Thymus (tissue), 14 donors: ENCODE measurements at places on chromosomes 3 and 15. TPM values are rescaled to one million over a fixed set of nuclear protein-coding genes. Genes with fewer than 3 reads are reported as not detected.

Gene SPATA12
- total RNA-seq, result 0.05 TPM

Gene GOLGA8T
- total RNA-seq, result 0.19 TPM

Gene SAMMSON
- under 0.01 TPM for total RNA-seq

Gene ST3GAL6
- 16.8 TPM for total RNA-seq

Gene SLC2A2
- total RNA-seq, result not detected

Gene MOBP
- 0.05 TPM for total RNA-seq

Gene FAM107A
- 7.9 TPM for total RNA-seq

Gene XXYLT1
- 12.3 TPM for total RNA-seq

DNA sequence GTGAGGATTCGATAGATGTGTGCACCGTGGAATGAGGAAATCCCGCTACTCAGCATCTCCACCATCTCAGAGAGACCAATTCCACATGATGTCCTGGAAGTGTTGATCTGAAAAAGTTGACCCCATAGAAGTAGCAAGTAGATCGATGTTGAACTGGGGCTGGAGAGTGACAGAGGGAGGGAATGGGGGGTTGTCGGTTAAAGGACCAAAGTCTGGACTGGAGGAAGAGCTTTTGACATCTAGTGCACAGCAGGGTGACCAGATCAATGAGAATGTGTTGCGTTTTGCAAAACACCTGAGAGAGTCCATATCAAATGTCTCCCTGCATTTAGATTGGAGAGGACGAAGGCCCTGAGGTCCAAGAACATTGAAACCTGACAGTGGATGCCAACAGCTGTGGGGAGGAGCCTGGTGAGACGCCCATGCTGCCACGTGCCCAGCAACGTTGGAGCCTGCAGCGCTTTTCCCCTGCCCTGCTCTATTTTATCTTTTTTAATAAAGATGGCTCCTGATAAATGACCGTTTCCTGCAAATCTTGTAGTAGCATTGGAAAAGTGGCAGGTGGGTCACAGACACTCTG, 30.1 kb upstream of the RPL32 start:
- H3K4me1 ChIP-seq, result peaks cover 12% of the 10 kb centered on the region
- peaks cover 15% of the 10 kb centered on the region for H3K27me3 ChIP-seq
- no peak for DNase-seq
- H3K36me3 ChIP-seq, result no peaks in the 10 kb centered on the region
- no peak overlapping the region for H3K27ac ChIP-seq

GRCh38 chr3:188918093-188918492, 253.7 kb upstream of the TPRG1 start:
- peaks cover 15% of the 10 kb centered on the region for H3K4me1 ChIP-seq
- no peak overlapping the region for H3K27ac ChIP-seq
- no peak for DNase-seq

GRCh38 chr15:80061582-80061981, 2.1 kb downstream of the ZFAND6 start:
- no peaks in the 10 kb centered on the region for H3K36me3 ChIP-seq
- no peak overlapping the region for H3K4me3 ChIP-seq
- H3K4me1 ChIP-seq, result no peaks in the 10 kb centered on the region
- H3K27me3 ChIP-seq, result no peaks in the 10 kb centered on the region
- H3K27ac ChIP-seq, result no peak overlapping the region

GRCh38 chr3:15892311-15893227, 94.8 kb upstream of the ANKRD28 start:
- no peaks in the 10 kb centered on the region for H3K27me3 ChIP-seq
- no peak overlapping the region for H3K27ac ChIP-seq
- peaks cover 8% of the 10 kb centered on the region for H3K4me1 ChIP-seq
- H3K4me3 ChIP-seq, result no peak overlapping the region
- no peaks in the 10 kb centered on the region for H3K36me3 ChIP-seq
- DNase-seq, result no peak

DNA sequence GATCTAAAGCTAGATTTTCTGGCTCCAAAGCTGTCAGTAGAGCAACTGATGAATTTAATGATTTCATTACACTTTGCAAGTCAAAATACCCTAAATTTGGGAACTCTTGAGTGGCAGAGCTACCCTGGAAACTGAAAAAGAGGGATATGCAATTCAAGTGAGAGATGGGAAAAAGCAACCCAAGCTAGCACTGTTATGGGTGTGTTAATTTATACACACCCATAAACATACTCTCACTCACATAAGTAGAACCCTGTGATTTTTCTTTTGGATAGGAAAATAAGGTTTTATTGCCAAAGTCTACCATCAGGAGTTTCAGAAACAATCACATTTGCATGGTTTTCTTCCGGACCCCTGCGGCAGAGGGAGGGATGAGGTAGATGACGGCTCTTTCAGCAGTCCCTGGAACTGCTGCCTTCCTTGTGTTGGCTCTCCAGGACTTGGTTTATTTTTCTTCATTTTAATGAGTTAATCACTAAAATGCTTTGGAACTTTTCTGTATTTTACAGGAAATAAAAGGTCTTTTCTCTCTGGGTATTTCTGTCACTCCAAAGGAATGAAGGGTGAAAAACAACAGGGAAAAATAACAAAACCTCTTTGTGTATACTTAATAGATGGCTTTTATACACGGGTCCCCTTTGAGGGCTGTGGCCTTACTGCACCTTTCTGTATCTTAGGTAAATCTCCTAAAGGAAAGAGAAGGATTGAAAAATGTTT, 63.8 kb downstream of the TTC23 start:
- DNase-seq, result no peak
- no peaks in the 10 kb centered on the region for H3K27me3 ChIP-seq
- no peaks in the 10 kb centered on the region for H3K36me3 ChIP-seq
- H3K4me3 ChIP-seq, result no peak overlapping the region
- no peak overlapping the region for H3K27ac ChIP-seq

Gene FEZF2
- 2.9 TPM for total RNA-seq

- H3K36me3 ChIP-seq, result no peaks in the 10 kb centered on the region
- no peaks in the 10 kb centered on the region for H3K27me3 ChIP-seq
- no peaks in the 10 kb centered on the region for H3K4me1 ChIP-seq
Measured at GRCh38 chr15:100713163-100713867, 110.9 kb downstream of the ASB7 start.

- H3K4me3 ChIP-seq, result no peak overlapping the region
- H3K36me3 ChIP-seq, result no peaks in the 10 kb centered on the region
- DNase-seq, result no peak
- no peaks in the 10 kb centered on the region for H3K27me3 ChIP-seq
Measured at GRCh38 chr3:12235691-12236090, 53.2 kb upstream of the PPARG start.

Gene FANCD2OS
- not detected for total RNA-seq

GRCh38 chr3:187963003-187963676, 190.8 kb upstream of the LPP start:
- H3K4me3 ChIP-seq, result no peak overlapping the region
- H3K27me3 ChIP-seq, result no peaks in the 10 kb centered on the region
- H3K4me1 ChIP-seq, result peaks cover 55% of the 10 kb centered on the region

GRCh38 chr15:70493787-70494516, 269.4 kb downstream of the UACA start:
- peaks cover 10% of the 10 kb centered on the region for H3K27me3 ChIP-seq
- no peaks in the 10 kb centered on the region for H3K36me3 ChIP-seq
- H3K27ac ChIP-seq, result no peak overlapping the region
- H3K4me3 ChIP-seq, result no peak overlapping the region
- peaks cover 72% of the 10 kb centered on the region for H3K4me1 ChIP-seq

DNA sequence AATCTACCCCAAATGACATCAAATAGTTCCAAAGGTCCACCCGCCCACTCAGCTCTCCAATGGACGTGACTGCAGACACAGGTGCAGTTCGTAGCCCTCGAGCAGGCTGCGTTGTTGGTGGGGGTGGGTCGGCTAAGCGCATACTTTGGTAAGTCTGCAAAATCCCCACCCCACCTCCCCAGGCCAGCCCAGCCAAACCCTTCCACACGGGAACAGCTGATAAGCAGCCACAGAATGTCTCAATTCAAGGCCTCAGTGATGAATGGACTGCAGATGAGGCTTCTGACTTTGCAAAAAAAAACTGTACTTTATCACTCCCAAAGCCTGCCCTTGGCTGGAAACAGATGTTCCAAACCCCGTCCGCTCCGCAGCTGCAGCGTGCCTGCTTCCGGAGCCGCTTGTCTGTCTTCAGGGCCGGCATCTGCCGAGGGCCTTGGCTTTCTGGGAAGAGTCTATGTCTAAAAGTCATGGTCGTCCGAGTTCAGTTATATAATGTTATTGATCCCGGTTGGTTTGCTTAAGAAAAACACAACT, 38.2 kb downstream of the PCSK6 start:
- DNase-seq, result no peak
- no peak overlapping the region for H3K27ac ChIP-seq
- no peaks in the 10 kb centered on the region for H3K27me3 ChIP-seq
- no peak overlapping the region for H3K4me3 ChIP-seq
- no peaks in the 10 kb centered on the region for H3K4me1 ChIP-seq

Gene CFAP91
- total RNA-seq, result 1.1 TPM

DNA sequence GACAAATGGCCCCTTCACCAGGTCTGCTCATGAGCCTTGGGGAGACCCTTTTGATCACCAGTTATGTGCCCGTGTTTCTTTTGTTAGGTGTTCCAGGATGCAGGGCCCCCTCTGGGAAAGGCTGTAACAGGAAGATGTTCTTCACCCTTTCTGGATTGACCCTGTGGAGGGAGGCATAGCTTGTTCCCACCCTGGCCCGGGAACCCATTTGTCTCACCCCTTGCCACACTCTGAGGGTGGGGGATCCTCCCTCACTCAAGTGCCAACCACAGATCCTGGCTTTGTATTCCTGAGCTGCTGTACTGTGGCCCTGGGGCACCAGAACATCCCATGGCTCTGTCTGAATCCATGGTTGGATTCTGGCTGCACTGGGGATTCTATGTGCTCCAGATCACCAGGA, 18.9 kb downstream of the IL16 start:
- H3K4me1 ChIP-seq, result no peaks in the 10 kb centered on the region
- no peak for DNase-seq
- H3K27me3 ChIP-seq, result peaks cover 2% of the 10 kb centered on the region
- H3K4me3 ChIP-seq, result no peak overlapping the region

DNA sequence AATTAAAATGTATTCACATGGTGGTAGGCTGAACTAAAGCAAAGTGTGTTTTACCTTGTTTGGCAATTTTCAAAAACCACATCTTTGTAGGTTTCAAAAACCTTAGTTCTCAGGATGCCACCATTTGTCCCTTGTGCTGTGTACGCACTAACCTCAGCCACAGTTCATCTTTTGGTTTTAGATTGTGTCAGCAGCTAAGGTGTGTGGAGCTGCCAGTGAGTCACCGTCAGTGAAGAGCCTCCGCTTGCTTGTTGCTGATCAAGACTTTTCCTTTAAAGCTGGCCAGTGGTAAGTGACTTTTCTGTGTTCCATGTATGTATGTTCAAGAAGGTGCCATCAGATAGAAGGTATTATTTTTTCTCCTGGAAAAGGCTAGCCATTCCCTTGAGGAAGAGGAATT, 21.1 kb downstream of the OXNAD1 start:
- peak overlapping the region; percentile 65 for H3K27ac ChIP-seq
- peaks cover 40% of the 10 kb centered on the region for H3K36me3 ChIP-seq
- no peaks in the 10 kb centered on the region for H3K27me3 ChIP-seq
- H3K4me3 ChIP-seq, result peak overlapping the region; percentile 44
- H3K4me1 ChIP-seq, result peaks cover 43% of the 10 kb centered on the region
- no peak for DNase-seq

- no peak for DNase-seq
- no peak overlapping the region for H3K4me3 ChIP-seq
- peaks cover 3% of the 10 kb centered on the region for H3K36me3 ChIP-seq
- no peak overlapping the region for H3K27ac ChIP-seq
Measured at GRCh38 chr3:23537101-23537551, 268.6 kb upstream of the UBE2E1 start.

DNA sequence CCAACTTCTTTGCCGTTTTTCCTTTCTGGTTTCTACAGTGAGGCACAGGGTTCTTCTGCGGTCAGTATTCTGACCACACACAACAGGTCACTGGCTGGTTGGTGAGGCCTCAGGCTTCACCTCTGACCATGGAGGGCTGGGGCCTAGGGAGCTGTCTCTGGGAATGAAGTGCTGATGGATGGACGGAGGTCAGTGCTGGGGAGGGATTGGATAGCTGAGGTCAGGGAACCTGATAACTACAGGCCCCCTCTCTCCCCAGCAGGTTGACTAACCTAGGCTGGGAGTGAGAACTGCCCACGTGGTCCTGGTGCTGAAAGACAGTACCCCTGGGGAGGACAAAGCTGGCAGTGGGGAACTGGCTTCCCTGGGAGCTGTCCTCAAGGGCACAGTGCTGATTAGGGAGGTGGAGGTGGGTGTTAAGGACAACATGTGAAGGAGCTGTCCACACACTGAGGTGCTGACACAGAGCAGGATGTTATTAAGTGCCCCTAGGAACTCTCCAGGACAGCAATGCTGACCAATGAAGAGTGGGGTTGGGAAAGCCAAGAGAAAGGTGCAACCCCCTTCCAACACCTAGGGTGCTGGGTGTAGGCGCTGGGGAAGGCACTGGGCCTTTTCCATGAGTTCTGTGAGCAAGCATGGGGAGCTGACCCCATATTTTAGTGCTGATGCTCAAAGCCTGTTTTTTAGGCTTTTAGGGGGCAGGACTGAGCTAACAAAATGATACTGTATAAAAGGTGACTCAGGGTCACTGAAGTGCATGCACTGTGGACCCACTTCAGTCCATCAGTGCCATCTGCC, 45.2 kb downstream of the ATP2B2 start:
- H3K4me1 ChIP-seq, result no peaks in the 10 kb centered on the region
- no peaks in the 10 kb centered on the region for H3K36me3 ChIP-seq
- peak; percentile 45 for DNase-seq
- no peak overlapping the region for H3K4me3 ChIP-seq
- H3K27me3 ChIP-seq, result no peaks in the 10 kb centered on the region

DNA sequence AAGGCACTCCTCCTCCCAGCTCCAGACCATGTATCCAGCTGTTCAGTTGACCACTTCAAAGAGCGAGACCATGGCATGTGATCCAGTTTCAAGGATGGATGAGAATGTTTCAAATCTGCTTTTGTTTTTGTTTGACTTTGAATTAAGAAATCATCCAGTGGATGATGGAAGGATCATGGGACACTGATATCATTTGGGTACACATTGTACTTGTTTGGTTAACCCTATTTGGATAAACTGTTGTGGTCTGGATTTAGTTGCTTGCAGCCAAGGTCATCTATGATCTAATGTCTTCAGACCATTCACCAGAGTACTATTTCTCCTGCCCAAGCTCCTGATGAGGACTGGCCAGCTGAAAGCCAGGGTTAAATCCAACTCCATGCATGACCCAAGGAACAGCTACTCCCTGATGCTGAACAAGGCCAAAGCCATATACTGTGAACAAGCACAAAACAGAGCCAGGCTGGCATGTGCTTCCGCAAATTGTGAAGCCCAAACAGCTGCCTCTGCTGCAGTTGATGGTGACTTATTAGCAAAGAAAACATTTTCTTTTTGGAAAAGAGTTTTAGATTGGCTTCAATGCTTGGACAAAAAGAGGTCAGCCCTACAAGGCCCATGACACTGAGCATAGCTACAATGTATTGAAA, 5.2 kb upstream of the ADAMTS17 start:
- no peaks in the 10 kb centered on the region for H3K36me3 ChIP-seq
- no peak overlapping the region for H3K27ac ChIP-seq
- no peak for DNase-seq
- no peak overlapping the region for H3K4me3 ChIP-seq
- peaks cover 6% of the 10 kb centered on the region for H3K27me3 ChIP-seq

Gene CEP19
- total RNA-seq, result 8.5 TPM
